ENCODE measurements at places on chromosomes 2 and 18.

GRCh38 chr2:240990726-240991377 is 7.6 kb upstream of the SNED1 start:
- DNase-seq, result no peak

DNA sequence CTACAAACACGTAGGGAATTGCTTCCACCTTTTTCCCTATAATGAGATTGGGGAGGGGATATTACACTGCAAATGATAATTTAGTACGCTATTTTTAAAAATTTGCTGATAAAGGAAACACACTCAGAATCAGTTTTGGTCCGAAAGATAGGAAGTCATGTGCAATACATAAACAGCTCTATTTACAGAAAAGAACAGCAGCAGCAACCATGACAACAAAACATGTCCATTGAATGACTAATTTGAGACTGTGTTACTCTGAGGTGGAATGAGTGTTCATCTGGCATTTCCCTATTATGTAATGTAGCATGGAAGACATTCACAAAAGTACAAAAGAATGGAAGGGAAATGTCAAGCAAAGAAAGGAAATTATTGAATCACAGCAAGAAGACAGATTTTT is 337.2 kb downstream of the NBAS start:
- no peak for DNase-seq

DNA sequence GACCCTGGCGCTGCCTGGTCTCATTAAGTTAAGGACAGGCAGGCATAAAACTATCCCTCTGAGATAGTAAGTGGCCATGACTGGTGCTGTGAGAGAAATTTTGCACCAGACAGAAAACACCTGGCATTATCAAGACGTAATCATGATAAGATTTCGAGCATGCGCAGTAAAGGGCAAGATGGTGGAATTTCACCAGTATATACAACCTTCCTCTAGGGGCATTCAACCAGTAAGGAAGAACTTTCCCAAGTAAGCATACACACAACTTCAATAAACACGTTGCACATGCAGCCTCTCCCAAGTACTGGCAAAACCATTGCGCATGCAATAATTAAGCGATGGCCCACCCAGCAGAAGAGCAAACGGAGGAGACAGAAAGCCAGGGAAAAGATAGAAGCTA is 1376.4 kb upstream of the CRIM1 start:
- no peak for DNase-seq

- no peak for DNase-seq
Observed at GRCh38 chr2:11257964-11258363, 86.5 kb downstream of the ROCK2 start.

DNA sequence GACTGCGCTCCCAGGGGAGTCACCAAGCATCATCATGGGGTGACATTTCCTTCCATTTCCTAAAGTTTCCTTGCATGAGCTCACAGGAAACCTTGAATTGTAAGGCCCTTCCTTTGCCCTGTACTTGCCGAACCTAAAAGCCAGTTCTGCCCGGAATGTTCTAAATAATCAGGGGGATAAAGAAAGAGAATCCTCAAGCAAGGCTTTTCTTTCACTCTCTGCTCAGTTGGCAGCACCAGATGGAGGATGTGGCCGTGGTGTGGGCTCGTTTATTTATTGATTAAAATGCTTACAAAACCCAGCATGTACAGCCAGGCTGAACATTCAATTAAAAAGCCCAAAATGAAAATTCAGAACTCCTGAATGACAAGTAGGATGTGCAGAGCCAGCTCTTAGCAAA is 170.5 kb downstream of the SH3RF3 start:
- no peak for DNase-seq

GRCh38 chr2:29522951-29523669 is 398.3 kb downstream of the ALK start:
- no peak for DNase-seq

DNA sequence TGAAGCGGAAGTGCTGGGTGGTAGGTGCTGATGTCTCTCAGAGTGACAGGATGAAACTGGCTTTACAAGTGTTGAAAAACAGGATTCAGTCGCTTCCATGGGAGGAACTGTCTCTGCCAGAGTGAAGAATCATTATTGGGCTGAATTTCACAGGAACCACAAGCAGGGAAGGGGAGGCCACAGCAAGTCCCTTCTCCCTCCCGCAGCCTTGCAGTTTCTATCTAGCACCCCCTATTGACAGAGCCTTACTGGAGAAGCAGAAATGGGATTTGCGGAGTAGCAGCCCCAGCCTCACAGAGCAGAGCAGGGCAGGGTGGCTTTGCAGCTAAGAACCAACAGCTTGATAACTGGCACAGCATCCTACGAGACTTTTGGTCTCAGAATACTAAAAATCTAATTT is 33.3 kb upstream of the RMP24 start:
- DNase-seq, result no peak

DNA sequence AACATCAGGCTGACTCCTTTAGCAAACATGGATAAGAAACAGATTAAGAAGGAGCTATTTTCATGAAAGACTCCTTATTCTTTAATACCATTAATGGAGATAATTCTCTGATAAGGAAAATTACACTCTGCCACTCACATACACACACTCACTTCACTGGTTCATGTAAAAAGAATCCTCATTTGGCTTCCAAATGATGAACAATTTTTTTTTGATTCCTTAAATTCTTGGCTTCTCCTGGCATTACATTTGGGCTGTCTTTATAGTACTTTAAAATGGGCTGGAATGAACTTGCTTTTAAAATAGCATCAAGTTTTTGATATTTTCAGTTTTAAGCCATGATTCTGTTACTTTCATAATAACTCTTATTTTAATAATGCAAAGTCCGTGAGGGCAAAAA is 328.6 kb downstream of the SLC8A1 start:
- no peak for DNase-seq

- no peak for DNase-seq
Observed at GRCh38 chr2:237874585-237875161, 15.2 kb downstream of the RAMP1 start.
